ENCODE measurements at places on chromosomes 5 and 9.
A peak's percentile ranks its signal among the peaks of the same experiment; 100 is the strongest.

DNA sequence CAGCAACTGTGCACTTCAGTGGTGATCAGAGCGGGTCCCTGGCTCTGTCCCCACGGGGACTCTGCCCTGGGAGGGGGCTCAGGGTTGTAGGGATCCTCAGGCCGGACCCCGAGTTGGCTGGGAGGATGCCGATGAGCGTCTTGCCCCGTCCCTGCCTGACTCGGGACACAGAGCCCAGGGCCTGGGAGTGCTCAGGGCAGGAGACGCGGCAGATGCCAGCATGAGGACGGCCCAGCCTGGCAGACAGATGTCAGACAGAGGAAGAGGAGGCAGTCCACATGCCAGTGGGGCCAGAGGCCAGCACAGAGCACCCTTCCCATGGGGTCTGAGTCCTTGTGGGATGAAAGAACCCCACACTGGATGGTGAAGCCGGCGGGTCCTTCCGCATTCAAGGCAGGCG, 11.3 kb downstream of the LCN12 start:
- no peak for DNase-seq

DNA sequence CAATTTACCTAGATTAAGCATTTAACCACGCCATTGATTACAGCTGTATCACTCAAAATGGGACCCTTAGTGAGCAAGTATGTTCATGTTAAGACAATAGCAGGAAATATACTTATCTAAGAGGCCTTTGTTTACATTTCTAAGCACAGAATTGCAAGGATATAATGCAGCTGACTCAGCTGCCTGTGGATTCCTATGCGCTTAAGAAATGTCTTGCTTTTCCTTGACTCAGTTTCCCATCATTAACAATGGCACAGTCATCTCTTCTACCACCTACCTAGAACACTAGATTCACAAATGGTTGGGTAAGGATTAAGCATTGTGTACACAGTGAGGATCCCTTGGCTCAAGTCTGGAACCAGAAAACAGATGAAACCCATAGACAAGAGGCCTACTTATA, 163.8 kb downstream of the TSSK1B start:
- no peak for DNase-seq

DNA sequence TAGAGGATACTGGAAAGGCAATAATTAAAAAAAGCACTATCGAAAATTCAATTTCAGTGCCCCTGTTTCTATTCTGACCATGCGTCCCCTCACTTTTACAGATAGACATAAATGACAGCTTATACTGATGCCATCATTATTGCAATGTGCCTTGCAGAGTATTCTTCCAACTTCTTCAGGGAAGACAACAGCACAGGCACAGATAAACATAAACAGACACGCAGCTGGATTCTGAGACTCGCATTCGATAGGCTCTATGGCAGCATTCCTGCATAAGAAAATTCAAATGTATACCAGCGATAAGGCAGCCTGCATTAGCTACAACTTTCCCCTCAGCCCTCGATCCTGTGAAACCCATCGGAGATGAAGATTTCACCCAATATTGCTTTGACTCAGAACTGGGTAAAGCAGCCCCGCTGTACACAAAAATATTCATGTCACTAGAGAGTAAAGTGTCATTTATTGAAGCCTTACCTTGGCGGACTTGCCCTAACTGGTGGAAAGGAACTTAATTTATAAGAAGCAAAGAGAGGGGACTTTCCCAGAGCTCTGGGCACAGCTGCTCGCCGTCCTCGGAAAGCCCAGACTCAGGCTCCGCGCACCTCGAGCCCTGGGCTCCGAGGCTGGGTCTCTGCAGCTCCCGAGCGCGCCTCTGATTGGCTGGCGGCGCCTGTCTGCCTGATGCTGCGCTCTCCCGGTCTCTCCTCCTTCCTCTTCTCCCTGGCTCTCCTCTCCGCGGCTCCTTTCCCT, at the start of gene CDH18:
Gene CDH18 (minus strand): TSS at position 589 of the 750 bp plus-strand sequence. CDS start 149,214 bp downstream, outside the sequence.
- DNase-seq, result peak; percentile 59

DNA sequence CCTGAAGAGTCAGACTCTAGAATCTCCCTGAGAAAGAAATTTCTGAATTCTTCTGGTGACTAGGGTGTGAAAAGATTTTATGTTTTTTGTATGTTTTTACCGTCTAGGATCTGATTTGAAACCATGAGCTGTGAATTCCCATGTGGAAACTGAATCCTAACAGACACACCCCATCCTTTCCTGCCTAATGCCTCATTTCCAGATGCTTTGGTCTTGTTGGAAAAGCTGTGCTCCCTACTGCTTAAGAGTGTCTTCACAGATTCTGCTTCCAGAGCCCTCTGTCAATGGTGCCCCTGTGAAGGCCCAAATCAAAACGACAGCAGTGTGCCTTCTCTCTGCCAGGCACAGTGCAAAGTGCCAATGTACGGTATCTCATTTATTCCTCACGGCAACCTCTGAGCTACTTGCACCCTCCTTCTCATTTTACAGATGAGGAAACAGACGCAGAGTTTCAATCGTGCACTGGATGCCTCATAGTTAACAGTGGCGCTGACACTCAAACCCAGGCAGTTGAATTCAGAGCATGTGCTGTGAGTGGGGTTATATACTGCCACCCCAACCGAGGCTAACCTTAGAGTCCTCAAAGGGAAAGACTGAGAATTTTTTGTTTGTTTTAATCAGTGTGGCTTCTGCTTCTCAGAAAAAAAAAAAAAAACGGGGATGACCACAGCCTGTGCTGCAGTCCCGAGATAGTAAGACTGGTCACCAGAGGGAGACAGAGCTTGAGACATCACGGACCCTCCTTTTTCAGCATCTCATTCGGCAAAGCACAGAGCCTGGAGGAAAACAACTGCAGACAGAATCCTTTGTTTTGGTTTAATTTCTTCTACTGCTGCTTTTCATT, 188.4 kb downstream of the SNCAIP start:
- peak; percentile 2 for DNase-seq

DNA sequence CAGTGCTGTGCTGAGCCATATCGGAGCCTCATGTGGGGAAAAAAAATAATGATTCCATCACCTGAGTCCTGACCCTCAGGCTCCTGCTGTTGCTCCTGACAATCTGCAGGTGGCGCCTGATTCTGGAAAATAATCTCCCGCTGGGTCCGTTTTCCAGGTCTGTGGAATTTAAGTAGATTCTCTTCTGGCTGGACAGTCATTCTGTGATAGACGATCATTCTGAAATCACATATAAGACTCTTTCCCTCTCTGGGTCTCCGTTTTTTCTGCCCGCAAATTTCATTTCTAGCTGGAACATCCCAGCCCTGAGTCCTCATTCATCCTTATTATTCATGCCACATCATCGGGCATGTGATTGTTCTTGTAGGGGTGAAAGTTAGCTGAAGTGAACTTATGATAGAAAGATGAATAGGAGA, 22.1 kb upstream of the STXBP1 start:
- peak; percentile 57 for DNase-seq

DNA sequence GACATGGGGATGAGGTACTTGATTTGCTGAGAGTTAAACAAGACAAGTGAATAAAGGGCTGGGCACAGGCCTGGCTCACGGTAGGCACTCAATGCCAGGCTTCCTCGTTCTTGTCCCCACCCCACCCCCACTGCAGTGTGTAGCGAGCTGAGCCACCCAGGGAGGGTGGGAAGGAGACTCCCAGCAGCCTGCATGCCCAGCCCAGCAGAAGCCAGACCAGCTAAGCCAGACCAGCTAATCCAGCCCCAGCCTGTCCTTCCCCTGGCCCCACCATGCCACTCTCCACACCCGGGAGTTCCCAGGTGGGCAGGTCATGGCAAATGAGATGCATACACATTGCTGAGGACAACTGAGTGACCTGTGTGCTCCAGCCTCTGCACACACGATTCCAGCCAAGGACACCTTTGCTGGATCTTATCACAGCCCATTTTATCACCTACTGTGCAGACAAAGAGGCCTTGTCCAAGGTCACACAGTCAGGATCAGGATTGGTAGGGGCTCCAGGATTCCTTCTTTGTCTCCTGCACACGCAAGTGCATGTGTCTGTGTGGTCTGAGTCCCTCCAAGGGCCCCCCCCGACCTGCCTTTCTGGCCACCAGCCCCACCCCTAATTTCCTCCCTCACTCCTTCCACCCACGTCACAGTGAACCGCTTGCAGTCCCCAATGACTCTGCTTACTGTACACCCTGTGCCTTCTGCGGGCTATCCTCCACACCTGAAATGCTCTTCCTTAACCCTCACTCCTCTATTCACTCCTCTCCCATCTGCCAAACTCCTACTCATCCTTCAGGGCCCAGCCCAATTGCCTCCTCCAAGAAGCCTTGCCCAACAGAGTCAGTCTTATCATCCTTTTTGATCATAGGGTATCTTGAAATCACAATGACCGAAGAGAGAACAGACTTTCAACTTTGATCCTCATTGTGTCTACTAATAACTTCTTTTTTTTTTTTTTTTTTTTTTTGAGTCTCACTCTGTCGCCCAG, 26.6 kb downstream of the DUSP1 start:
- DNase-seq, result no peak

DNA sequence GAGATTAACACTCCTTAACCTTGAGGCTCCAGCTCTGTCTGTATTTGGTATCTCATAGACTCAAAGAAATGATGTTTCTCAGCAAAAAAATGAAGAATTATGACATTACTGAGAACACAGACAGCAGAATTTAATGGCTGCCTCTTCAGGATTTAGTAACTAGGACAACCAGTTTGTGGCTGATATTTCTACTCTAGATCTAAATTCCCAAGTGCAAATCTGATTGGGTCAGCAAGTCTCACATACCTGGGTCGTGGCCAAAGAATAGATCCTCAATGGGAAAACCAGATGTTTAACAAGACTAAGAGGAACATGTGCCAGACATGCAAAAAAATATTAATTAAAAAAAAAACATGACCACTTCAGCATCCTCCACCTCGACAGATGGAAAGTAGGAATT, 608.9 kb downstream of the DTWD2 start:
- DNase-seq, result no peak
